ENCODE measurements at places on chromosomes 3 and 15. TPM values are rescaled to one million over a fixed set of nuclear protein-coding genes. Genes with fewer than 3 reads are reported as not detected.

The ABHD10 gene
- total RNA-seq = 24.4 TPM

DNA sequence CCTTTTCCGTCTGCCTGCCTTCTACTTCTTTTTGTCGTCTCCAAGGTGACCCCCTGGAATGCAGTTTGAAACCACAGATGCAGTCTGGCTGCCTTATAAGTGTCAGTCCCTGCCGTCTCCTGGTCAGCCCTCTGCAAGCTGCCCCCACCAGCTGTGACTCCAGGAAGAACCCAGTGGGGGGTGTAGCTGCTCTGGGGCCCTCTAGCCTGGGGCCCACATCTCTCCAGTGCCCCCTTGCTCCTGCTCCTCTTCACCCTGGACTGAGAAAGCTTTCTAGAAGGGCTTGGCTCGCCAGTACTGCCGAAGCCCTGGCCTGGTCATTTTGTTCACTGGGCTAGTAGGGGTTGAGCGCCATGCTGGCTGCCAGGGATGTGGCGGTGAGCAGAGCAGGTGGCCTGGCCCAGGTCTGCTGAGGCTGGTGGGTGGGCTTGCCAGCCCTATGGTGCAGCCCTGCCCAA, 21.3 kb downstream of the SYNM start:
- DNase-seq = no peak

GRCh38 chr15:63891079-63891767, 57.5 kb upstream of the HERC1 start:
- peak; percentile 74 for DNase-seq

- no peak for DNase-seq
Measured at GRCh38 chr15:98321896-98322295, 326.4 kb upstream of the IGF1R start.

GRCh38 chr3:127614928-127615589, 13.9 kb upstream of the PODXL2 start:
- DNase-seq = no peak

The MYRIP gene
- 2.5 TPM for total RNA-seq

DNA sequence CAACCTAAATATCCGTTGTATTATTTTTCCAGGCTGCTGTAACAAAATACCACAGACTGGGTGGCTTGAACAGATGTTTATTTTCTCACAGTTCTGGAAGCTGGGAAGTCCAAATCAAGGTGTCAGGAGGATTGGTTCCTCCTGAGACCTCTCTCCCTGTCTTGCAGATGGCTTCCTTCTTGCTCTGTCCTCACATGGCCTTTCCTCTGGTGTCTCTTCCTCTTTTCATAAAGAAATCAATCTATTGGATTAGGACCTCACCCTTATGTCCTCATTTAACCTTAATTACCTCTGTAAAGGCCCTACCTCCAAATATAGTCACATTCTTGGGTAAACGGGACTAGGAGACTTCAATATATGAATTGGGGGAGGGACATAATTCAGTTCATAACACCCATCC, 89.2 kb upstream of the PLCL2 start:
- DNase-seq = no peak

DNA sequence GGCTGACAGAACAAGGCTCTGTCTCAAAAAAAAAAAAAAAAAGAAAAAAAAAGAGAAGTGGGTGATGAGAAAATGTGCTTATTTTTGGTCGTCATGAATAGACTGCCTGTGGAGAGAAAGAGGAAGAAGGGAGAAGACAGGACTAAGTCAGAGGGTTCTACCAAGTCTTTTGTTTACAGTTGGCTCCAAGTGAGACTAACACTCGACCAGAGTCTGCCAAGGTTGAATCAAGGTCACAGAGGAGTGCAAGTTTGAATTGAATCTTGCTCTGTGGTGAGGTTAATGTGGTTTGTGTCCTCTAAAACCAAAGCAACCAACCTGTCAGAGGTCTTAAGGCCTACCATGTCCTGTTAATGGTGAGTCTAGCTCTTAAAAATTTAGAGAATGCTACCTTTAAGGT, 334.1 kb upstream of the GRM7 start:
- DNase-seq = no peak

DNA sequence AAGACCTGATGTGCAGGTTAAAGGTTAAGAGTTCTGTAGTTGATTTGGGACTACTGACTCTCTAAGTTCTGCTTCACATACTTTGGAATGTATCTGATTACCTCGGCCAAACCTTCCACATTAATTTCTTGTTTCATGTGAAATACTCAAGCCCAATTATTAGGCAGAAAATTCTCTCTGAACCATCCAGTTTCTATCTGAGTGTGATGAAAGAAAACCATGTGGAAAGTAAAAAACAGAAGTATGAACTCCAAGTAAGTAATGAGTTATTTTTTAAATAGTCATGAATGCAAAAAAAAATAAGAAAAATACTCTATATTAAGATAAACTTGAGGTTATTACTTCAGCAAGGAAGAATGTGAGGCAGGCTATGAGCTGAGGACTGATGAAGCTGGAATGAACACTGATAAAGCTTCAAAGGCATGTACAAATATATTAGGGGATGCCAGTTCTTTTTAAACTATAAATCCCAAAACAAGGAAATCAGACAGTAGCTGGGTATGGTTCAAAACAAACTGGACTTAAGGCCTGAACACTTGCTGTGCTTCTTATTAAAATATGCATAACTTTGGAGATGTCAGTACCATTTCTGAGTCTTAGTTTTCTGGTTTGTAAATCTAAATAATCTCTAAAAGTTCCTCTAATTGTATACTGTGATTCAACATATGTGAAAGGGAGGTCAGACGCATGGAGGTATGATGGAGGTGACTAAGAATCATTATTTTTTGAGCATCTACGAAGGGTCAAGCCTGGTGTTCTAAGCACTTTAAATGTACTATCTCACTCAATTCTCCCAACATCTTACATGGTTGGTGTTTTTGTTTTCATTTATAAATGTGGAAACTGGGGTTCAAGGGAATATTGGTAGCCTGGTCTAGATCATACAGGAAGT, 59.6 kb downstream of the COL6A6 start:
- peak; percentile 91 for DNase-seq

The CNTN6 gene
- total RNA-seq = 3.1 TPM

- DNase-seq = no peak
Measured at GRCh38 chr15:80012060-80012726, 41.2 kb upstream of the BCL2A1 start.

The TICRR gene
- 1.7 TPM for total RNA-seq

- no peak for DNase-seq
Measured at GRCh38 chr3:66497288-66497984, 3.4 kb downstream of the LRIG1 start.

GRCh38 chr3:147394884-147395225, 11.5 kb downstream of the ZIC4 start:
- no peak for DNase-seq

The SMCO1 gene
- total RNA-seq = not detected

The TLR9 gene
- 0.20 TPM for total RNA-seq

DNA sequence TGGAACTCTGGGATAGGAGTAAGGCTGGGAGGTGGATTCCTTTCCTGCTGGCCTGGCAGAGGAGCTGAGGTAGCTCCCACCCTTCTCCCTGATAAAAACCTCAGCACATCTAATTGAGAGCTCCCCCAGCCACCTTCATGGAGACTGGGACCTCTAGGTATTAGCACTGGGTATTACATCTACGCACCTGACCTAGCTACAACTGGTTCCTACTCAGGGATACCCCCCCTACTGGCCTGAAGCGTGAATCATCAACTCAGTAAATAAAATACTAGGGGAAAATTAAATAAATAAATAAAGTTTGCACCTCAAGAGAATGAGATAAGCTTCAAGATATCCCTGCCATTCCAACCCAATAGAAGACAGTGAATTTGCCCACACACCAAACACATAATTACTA, 140.4 kb downstream of the NEK10 start:
- DNase-seq = no peak

The AADACL2 gene
- total RNA-seq = not detected

- no peak for DNase-seq
Measured at GRCh38 chr15:69209661-69210060, 49.2 kb downstream of the GLCE start.

DNA sequence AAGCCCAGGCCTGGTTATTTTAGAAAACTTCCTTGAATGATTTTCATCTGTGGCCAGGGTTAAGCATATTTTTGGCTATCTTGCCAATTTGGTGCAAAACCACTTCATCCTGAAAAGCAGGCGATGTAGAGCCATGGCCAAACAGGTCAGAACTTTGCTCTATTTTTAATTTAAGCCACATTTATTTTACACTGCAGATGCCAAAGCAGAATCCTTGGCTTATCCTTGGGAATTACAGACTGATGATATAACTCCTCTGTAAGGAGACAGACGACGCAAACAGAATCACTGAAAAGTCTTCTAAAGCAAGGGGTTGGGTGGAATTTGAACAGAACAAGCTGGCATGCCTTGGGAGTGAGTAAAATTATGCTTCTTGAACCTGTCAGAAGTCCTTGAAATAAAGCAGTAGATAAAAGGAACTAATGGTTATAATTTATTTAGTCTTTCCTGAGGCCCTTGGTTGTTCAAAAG, 121.9 kb downstream of the CHST2 start:
- peak; percentile 34 for DNase-seq

DNA sequence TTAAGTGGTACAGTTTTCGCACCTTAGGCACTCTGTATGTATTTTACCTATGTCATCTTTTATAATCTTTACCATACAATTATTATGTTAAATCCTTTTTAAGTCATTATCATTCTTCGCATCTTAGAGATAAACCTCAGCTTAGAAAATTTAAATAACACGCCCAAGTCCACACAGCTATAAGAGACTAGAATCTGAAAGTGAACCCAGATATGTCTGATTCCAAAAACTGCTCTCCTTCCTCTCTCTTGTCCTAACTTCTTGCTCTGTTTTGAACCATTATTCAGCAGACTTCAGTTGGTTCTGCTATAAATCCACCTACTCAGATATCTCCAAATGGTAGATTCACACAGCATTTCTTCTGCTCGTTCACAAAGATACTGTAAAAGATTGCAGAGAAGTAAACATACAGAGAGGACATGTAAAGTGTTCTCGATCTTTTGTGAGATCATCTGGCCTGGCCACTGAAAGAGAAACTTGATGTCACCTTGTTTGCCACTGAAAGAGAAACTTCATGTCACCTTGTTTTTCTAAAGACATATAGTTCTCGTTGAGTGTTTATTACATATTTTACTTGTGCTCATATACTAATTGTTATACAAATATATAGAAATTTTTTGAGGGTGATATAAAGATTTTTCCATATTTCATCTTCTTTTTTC, 533.2 kb downstream of the GRM7 start:
- DNase-seq = no peak

The CYP8B1 gene
- not detected for total RNA-seq

The ACKR2 gene
- 5.7 TPM for total RNA-seq

The NTRK3 gene
- total RNA-seq = 5.6 TPM

- DNase-seq = no peak
Measured at GRCh38 chr3:15967577-15967976, 169.8 kb upstream of the ANKRD28 start.

GRCh38 chr15:85785887-85786780, 8.6 kb downstream of the KLHL25 start:
- no peak for DNase-seq

DNA sequence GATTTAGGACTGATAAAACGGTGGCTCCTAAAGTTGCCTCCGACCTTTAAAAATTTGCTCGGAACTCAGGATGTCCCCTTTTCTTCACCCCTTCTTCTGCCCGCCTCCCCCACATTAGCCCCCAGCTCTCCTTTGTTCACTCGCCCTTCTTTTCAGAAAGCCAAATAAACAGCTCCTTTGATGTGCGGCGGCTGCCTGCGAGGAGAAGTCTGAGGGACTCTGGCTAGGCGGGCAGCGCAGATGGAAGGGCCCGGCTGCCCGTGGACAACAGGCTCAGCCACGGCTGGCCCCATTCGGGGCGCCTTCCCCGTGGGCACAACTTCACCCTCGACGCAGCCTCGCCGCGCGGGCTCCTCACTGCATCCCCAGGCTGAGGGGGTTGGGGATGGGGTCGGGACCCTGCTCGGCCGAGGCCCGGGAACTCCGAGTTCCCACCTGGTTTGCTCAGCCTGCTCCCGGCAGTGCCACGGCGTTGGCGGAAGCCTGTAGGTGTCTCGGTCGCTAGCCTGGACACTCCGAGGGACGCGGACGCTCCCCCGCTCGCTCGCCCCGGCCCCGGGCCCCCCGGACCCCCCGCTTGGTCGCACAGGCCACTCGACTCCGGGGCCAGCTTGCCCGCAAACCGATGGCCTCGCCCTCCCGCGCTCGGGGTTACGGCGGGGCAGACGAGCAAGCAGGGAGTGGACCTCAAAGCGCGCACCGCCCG, 897 bp upstream of the TLE3 start:
- peak; percentile 85 for DNase-seq

DNA sequence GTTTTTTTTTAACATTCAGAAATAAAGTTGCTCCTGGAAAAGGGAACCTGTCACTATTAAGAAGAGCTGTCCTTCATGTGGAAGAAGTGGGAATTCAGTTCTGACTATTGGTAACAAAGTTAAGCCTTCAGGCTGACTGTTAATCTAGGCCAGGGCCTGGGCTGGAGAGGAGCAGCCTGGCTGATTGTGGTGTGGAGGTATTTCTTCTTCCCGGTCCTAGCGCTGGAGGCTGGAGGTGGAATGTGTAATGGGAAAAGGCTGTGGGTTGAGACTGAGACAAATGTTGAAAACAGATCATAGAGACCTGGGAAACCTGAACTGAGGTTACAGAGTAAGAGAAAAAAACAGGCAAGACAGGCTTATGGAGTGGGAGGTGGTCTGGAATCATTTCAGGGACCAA, 23.8 kb upstream of the SH3BP5 start:
- DNase-seq = no peak

- no peak for DNase-seq
Measured at GRCh38 chr3:120481081-120481480, 30.3 kb upstream of the FSTL1 start.

The PRSS50 gene
- total RNA-seq = 2.2 TPM

DNA sequence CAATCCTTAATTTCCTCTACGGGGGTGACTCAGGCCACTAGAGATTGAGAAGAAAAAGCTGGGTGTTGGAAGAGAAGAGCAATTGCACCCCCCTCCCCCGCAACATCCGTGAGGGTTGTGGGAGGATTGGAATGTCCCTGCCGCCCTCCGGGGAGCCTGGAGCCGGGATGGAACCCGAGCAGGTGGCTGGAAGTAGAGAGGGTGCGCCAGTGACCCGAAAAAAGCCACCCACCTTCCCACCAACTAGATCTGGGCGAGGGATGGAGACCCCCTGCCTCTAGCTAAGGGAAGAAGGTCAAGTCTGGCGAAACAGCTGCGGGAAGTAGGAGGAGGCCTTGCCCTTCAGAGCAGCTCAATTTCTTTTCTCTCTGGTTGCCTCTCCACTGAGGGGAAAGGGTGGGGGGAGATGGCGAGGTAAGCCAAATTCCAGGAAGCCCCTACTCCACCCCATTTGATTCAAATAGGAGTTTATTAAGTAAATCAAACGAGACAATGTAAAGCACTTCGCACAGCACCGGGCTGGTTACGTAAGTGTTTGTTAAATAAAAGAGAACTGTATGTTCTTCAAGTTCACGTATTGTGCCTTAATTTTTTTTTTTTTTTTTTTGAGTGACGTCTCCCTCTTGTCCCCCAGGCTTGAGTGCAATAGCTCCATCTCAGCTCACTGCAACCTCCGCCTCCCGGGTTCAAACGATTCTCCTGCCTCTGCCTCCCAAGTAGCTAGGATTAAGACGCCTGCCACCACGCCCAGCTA, 1.1 kb upstream of the WWTR1 start:
- peak; percentile 77 for DNase-seq

GRCh38 chr15:33016405-33017024, 178.0 kb downstream of the FMN1 start:
- no peak for DNase-seq
